ENCODE measurements at places on chromosomes 2 and 18. TPM values are rescaled to one million over a fixed set of nuclear protein-coding genes. Genes with fewer than 3 reads are reported as not detected.

The CRYGC gene
- not detected for total RNA-seq

The ABCA12 gene
- total RNA-seq: 1.5 TPM

The SERPINB2 gene
- total RNA-seq: 309 TPM

The RFX8 gene
- total RNA-seq: 0.57 TPM

The TSPYL6 gene
- total RNA-seq: not detected

- no peaks in the 10 kb centered on the region for H3K27me3 ChIP-seq
- H3K4me1 ChIP-seq: no peaks in the 10 kb centered on the region
- no peaks in the 10 kb centered on the region for H3K36me3 ChIP-seq
- no peak for DNase-seq
Observed at GRCh38 chr18:48735681-48736255, 196.9 kb downstream of the CTIF start.

DNA sequence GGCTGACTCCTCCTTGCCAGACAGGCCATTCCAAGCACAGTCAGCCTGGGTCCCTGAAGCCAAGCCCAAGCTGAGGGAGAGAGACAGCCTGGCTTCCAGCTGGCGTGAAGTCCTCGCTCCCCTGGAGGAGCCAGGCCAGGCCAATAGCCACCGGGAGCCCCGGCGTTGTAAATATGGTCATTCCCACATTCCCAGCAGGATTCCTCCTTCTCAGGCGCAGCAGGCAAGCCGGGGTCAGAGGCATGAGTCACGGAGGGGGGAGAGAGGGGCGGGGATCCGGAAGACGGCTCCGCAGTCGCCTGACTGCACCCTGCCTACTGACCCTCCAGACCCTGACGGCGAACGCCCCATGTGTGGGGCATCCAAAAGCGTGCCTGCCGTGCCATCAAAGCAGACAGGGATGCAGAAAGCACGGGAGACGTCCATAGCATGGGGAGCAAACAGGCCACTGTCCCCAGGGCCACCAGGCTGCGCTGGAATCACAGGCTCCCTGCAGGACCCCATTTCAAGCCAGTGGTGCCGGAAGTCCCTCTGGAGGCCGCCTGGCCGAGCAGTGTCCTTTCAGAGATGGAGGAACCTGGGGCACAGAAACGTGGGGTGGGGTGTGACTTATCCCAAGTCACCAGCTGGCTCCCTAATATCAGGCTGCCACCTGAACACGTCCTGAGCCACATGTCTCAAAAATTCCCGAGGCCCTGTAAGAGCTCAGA is 48.2 kb downstream of the TWIST2 start:
- H3K4me3 ChIP-seq: no peak overlapping the region
- H3K36me3 ChIP-seq: no peaks in the 10 kb centered on the region
- peak overlapping the region; percentile 75 for H3K27ac ChIP-seq
- no peak for DNase-seq
- H3K27me3 ChIP-seq: no peaks in the 10 kb centered on the region

GRCh38 chr2:3354986-3355385 is 22.6 kb downstream of the EIPR1 start:
- no peak for DNase-seq
- H3K4me3 ChIP-seq: no peak overlapping the region

DNA sequence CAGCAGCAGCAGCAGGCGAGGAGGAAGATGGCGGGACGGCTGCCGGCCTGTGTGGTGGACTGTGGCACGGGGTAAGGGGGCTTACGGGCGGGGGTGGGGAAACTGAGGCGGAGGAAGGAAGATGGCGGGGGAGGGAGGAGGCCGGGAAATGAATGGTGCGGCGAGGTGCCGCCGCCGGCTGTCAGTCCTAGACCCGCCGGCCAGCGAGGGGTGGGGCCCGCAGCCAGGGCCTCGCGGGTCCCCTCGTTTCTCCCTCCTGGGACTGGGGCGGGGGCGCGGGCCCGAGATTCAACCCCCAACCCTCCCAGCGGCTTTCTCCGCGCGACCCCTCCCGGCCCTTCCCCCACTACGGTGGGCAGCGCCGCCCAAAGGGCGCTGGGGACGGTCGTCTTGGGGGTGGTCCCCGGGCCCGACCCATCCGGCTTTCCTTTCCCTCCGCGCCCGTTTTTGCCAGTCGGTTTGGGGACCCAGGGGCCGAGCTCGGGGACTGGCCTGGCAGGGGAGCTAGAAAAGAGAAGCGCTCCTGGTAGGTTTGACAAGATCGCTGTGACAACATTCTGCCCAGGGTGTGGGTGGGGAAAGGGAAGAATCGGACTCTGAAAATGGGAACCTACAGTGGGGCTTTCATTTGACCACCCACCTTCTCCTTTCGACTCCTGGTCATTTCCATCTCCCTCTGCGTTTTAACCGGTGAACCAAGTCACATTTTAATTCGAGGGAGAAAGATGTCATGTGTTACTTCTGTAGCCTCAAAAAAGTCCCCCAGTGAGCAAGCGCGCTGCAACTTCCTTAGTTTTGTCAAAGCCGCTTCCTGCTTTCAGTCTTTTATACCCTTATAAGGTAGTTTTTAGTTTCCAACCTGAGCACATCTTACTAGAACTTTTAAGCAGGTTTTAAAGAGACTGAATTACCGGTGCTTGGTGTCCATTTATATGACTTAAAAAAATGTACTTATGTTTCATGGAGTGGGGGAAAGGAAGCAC is 655 bp downstream of the ACTR3 start:
- DNase-seq: peak; percentile 10
- H3K4me3 ChIP-seq: peak overlapping the region; percentile 73
- no peaks in the 10 kb centered on the region for H3K36me3 ChIP-seq
- H3K27me3 ChIP-seq: no peaks in the 10 kb centered on the region
- H3K4me1 ChIP-seq: peaks cover 78% of the 10 kb centered on the region
- peak overlapping the region; percentile 99 for H3K27ac ChIP-seq

GRCh38 chr2:75560768-75561565 is at the start of gene EVA1A:
Gene EVA1A (minus strand): TSS chr2:75560939. CDS start chr2:75518140, 42,799 bp downstream.
- peaks cover 19% of the 10 kb centered on the region for H3K4me1 ChIP-seq
- DNase-seq: no peak
- no peaks in the 10 kb centered on the region for H3K36me3 ChIP-seq
- H3K27me3 ChIP-seq: no peaks in the 10 kb centered on the region
- H3K27ac ChIP-seq: no peak within 1 kb of the TSS
- H3K4me3 ChIP-seq: peak within 1 kb of the TSS; percentile 38

DNA sequence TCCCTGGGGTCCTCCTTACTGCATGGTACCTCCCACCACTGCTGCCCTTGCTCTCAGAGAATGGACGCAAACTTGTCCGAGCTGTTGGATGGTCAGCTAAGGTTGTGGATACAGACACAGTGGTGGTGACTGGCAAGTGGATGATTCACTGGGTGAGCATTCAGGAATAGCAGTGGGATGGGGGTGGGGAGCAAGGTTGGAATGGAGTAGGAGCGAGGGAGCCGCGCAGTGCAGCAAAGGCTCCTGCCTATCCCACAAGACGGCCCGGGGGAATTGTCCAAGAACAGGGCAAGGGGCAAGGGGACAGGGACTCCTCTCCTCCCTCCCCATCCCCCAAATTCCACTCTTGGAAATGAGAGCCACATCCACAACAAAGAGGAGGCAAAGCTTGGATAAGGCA is 102.2 kb downstream of the PIEZO2 start:
- H3K4me3 ChIP-seq: no peak overlapping the region
- no peaks in the 10 kb centered on the region for H3K4me1 ChIP-seq
- no peaks in the 10 kb centered on the region for H3K27me3 ChIP-seq
- H3K27ac ChIP-seq: no peak overlapping the region
- H3K36me3 ChIP-seq: no peaks in the 10 kb centered on the region

DNA sequence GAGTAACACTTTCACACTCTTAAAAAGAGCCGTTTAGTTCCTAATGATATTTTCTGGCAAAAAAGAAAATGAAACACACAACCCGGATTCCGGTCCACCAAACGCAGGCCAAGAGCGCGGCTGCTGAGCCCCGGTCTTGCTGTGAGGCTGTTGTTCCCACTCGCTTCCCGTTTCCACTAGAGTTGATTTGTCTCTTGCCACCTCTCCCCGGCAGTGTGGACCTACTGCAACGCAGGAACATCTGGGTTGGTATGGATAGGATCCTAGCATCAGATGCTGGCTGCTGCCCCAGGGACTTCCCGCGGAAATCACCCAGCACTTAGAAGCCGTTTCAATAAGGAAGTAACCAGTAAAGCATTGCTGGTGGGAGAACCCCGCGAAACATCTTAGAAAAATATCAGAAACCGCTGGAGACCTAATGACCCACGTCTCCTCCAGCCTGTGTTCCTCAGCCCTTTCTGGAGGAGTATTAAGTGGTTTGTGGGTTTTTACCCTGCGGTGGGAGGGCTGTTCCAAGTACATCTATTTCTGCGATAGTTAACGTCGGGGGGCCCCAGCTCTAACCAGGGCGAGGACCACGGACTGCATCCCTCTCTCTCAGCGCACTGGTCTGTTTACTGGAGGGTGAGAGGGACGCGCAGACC is 939 bp downstream of the DOCK10 start:
- peaks cover 30% of the 10 kb centered on the region for H3K27me3 ChIP-seq
- H3K4me3 ChIP-seq: peak overlapping the region; percentile 67
- no peak for DNase-seq
- H3K4me1 ChIP-seq: peaks cover 7% of the 10 kb centered on the region

GRCh38 chr2:204010628-204011560 is 74.3 kb downstream of the ICOS start:
- peaks cover 8% of the 10 kb centered on the region for H3K4me1 ChIP-seq
- H3K4me3 ChIP-seq: no peak overlapping the region
- H3K27me3 ChIP-seq: no peaks in the 10 kb centered on the region
- DNase-seq: no peak
- H3K27ac ChIP-seq: no peak overlapping the region

GRCh38 chr18:24031916-24032315 is 17.4 kb downstream of the TTC39C start:
- H3K27ac ChIP-seq: no peak overlapping the region
- H3K27me3 ChIP-seq: no peaks in the 10 kb centered on the region
- peaks cover 10% of the 10 kb centered on the region for H3K4me1 ChIP-seq
- H3K4me3 ChIP-seq: no peak overlapping the region
- DNase-seq: no peak
- no peaks in the 10 kb centered on the region for H3K36me3 ChIP-seq
